ENCODE measurements at places on chromosomes 13 and 19.

- no peak for DNase-seq
Observed at GRCh38 chr13:42100960-42101359, 52.5 kb downstream of the DGKH start.

DNA sequence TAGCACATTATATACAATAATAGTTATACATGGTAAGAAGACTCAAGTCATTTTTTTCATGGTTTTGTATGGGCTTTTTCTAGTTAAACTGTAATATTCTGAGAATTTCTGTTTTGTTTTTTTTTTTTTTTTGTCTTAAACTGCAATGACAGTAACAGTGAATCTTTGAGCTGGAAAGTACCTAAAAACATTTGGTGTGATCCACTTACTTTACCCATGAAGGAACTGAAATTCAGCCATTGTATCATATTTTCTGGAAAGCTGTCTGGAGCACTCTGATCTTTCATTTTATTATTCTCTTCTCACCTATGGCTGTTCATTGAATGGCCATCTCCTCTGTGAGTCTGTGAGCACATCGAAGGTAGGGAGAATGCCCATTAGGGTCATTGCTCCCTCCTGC is 37.8 kb downstream of the MYO16 start:
- DNase-seq: no peak

- DNase-seq: no peak
Observed at GRCh38 chr13:33751151-33751550, 66.8 kb upstream of the RFC3 start.

DNA sequence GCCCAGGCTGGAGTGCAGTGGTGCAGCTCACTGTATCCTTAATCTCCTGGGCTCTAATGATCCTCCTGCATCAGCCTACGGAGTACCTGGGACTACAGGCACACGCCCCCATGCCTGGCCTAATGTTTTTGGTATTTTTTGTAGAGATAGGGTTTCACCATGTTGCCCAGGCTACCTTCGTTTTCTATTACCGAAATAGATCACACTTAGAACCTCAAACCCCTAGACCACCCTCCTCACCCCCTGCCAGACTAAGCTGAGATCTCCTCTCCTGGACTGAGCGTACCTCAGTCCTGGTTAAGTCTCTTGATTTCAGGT is 391 bp downstream of the KLF1 start:
- DNase-seq: no peak

GRCh38 chr13:46668302-46668720 is 115.3 kb downstream of the LRCH1 start:
- DNase-seq: no peak
